NCI-H345 (cell line): ENCODE measurements at places on chromosomes 7 and 10.

- DNase-seq, result no peak
Observed at GRCh38 chr10:20863008-20863407, 34.1 kb downstream of the NEBL start.

- no peak for DNase-seq
Observed at GRCh38 chr7:67438913-67439505, 442.4 kb downstream of the TYW1 start.

DNA sequence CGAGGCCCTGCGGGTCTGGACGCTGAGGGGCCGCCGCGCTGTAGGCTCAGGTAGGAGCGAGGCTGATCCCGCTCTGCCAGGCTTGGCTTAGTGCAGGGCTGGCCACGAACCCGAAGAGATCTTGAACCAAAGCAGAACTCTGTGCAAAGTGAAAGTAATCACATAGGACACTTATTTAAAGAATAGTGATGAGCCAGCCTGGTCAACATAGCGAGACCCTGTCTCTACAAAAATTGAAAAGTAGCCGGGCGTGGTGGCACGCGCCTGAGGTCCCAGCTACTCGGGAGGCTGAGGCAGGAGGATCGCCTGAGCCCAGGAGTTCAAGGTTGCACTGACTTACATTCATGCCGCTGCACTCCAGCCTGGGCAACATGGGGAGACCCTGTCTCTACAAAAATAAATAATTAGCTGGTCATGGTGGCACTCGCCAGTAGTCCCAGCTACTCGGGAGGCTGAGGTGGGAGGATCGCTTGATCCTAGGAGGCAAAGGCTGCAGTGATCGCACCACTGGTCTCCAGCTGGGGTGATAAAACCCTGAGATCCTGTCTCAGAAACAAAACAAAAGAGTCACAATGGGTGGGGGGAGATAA lies 541 bp downstream of the ZSCAN25 start:
- DNase-seq, result peak; percentile 53

GRCh38 chr10:98030991-98031431 lies 590 bp upstream of the CRTAC1 start:
- DNase-seq, result no peak

GRCh38 chr7:35905555-35905954 lies 104.7 kb downstream of the SEPTIN7 start:
- DNase-seq, result no peak

GRCh38 chr10:88946965-88947590 lies 5.5 kb downstream of the ACTA2 start:
- no peak for DNase-seq

- DNase-seq, result no peak
Observed at GRCh38 chr10:66144016-66144415, 781.8 kb upstream of the LRRTM3 start.

DNA sequence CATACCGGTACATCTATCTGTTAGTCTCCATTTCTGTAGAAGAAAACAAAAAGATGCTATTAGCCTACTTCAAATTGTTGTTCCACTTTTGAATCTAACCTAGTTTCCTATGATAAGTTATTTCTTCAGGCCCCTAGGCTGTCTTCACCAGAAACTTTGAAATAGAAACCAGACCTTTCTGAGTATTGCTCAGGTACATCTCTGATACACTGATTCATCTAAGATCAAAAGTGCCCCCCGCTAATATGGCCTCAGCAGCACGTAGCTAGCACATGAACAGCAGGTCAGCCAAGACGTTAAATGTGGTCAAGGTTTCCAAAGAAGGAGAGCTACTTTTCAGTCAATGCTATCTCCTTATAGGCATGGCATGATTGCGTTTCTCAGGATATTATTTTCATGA lies 23.6 kb downstream of the CTAGE6 start:
- no peak for DNase-seq

DNA sequence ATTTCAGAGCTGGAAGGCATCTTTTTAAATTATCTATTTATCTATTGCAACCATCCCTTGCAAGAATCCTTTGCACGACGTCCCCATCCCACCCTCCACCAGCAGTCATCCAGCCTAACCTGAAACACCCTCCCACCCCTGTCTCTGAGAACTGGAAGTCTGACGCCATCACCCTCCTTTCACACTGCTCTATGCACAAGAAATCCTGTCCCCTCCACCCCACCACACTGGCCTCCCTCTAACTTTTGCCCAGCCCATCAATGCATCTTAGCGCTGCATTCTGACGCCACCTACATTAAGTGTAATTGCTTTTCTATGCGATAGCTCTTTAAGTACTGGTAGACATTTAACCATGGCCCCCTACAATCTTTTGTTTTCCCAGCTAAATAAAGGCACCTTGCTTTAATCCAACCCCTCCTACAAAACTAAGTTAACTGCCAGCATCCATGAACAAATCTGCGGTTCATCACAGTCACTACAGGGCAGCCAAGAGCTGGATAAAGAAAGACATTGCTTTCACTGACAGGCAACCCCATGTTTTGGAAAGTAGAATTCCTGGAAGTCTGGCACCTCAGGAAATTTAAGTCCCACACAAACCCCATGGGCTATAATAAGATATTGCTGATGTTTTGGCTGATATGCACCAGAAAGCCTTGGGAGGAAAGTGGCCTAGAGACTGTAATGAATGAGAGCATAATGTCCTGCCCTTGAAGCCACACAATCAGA lies 128.0 kb downstream of the GLI3 start:
- DNase-seq, result no peak

GRCh38 chr10:21524526-21525366 lies 736 bp downstream of the SKIDA1 start:
- DNase-seq, result no peak

GRCh38 chr7:12788591-12788990 lies 101.2 kb downstream of the ARL4A start:
- DNase-seq, result no peak

- no peak for DNase-seq
Observed at GRCh38 chr10:33109788-33110469, 151.9 kb upstream of the ITGB1 start.

DNA sequence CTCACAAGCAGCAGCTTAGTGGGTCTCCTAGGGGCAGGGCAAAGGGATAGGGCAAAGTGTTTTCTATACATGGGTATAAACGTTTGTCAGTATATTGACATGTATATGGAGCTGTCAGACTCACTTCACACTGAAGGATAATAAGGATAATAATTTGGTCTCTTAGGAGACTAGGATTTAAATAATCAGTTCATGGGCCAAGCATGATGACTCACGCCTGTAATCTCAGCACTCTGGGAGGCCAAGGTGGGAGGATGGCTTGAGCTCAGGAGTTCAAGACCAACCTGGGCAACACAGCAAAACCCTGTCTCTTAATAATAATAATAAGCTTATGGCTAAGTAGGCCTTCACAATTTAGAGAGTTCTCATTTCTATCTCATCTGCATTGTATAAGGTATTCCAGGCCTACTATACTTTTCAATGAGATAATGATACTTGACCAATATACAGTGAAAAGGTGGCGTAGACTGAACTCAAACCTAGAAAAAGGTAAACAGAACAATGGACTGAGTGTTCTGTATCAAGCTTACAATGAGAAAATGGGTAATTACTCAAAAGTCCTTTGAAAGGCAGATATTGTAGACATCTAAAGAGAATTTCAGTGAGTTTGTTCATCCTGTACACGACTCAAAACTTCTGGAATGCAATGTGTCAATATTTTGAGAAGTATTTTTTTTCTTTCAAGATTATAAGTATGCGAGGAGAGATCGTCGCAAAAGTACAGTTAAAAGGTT lies 7.0 kb downstream of the GSAP start:
- DNase-seq, result no peak

DNA sequence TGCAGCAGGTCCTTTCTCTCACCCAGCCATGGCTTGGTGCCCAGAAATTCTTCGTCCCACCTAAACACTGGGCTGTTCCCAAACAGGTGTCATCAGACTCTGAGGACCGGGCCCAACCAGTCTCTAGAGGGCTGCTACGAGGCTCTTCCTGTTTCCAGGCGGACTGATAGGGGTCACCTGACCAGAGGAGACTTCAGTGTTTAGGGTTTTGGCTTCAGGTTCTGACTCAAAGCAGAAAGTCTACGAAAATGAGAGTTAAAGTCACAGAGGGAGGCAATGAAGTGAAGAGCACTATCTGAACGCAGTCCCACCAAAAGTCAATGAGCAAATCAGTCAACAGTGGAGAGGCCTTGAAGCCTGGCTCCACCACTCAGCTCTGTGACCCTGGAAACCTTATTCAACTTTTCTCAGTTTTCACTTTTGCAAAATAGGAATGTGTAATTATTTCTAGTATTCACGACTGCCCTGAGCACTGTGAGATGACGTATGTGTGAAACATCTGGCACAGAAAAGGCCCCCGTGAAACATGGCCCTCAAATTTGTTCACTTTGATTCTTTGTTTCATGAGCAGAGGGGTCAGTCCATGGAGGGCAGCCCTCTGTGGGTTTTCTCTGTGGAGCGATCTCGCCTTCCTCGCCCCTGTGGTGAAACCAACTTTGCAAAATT lies 189.9 kb upstream of the PDE1C start:
- peak; percentile 26 for DNase-seq

DNA sequence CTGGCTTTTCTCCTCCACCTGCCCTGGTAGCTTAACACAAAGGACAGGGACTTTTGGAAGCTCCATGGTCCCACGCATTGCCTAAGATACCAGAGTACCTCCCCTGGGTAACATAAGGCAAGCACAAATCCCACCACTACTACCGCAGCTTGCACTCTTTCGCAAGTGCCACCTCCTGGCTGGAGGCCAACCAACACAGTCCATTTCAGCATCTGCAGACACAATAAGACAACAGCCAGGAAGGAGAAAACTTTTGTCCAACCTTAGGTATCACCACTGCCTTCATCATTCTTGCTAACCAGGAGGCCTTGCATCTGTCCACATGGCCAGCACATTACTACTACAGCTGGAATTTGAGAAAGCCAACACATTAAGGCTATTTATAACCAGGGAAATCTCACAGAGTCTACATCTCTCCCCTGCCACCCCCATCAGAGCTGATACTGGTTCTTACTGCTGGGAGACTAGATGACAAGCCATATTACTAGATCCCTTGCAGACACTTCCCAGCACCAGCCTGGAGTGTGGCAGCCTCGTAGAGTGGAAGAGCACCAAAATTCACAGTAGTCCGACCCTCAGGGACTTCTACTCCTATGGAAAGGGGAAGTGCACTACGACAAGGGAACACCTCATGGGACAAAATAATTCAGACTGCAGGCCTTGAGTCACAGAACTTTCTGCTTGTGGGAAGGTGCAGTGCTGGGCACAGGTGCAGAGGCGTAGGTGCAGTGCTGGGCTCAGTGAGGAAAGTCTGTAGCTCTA lies 39.8 kb upstream of the CDK13 start:
- no peak for DNase-seq

- no peak for DNase-seq
Observed at GRCh38 chr7:44157116-44158080, 16.3 kb upstream of the MYL7 start.

DNA sequence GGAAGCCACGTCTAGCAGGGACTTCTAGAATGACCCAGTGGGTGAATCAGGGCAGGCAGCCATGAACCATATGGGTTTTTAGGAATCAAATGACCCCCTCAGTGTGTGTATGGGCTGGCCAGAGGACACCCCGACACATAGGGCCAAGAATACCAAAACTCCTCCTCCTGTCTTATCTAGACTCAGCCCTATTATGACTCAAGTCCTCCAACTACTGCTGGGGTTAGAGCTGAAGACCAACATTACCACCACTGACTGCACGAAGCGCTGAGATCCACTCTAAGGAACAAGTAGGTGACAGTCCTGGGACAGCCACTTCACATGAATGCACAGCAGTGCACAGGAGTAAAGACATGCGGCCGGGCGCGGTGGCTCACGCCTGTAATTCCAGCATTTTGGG lies 11.5 kb upstream of the SVOPL start:
- DNase-seq, result no peak

- DNase-seq, result no peak
Observed at GRCh38 chr10:101367569-101368453, 13.8 kb downstream of the BTRC start.

DNA sequence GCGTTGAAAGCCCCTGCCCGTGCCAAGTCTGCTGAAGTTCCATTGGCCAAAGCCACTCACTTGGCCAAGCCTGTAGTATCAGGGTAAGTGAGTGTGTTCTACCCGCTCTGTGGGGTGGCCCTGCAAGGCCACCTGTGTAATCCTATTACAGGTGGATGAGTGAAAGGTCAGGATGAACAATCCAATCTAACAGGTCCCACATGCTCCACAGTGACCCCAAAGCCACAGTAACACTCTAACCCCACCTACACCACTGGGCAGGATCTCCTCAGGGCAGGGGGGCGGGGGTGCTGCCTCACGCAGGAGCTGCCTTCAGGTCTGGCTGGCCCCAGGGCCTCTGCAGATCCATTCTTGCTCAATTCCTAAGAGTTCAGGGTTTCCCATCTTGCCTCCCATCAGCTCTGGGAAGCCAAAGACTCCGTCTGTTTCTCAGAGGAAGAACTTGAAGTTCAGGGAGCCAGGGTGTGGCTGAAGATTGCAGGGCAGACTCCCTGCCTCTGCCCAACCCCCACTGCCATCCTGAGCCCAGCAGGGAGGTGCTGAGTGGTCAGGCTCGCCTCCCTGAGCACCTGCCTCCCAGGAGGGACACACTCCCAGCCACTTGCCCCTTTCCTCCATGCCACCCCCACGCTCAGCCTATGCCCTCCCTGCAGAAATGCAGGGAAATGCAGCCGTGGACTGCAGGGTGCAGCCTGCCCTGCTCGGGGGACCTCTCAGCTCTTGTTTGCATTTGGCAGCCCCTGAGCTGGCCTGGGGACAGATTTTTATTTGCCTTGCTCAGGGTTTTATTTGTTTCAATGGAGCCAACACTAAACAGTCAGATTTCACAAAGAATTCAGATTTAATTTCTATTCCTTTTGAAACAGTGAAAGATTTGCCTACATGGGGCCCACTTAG lies 9.8 kb upstream of the COMTD1 start:
- no peak for DNase-seq

DNA sequence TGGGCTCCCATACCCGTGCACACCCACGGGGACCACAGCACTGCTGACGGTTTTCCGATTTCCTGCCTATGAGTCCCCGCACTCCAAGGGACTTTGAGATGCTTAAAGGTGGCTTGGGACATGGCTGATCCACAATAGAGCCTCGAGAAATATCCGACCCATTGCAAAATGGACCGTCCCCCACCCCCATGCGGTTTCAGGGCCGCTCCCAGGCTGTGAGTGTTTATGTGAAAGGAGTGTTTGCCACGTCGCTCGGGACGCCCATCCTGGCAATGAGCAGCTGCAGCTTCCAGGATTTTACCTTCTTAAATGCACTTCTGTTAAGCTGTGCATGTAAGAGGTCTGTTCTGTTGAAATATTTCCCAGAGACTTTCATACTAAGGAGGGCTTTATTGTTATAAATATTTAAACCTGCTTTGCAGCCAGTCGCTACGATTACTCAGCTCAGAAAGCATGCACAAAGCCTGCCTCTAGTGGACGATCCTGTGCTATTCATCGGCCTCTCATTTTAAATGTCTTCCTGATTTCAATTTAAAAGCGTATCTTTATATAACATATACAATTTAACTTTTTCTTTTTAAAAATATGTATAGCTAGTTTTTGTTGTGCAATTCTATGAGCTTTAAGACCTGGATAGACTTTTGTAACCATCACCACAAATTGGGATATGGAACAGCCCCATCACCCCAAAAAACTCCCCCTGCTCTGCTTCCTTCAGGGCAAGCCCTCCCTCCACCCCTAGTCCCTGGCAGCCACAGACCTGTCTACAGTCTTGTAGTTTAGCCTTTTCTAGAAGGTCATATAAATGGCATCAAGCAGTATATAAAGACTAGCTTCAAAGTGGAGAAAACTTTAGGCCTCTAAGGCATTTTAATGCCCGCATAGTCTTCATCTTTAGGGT lies 418.3 kb downstream of the PAXIP1 start:
- DNase-seq, result no peak

GRCh38 chr7:136063326-136063666 lies 86.1 kb upstream of the MTPN start:
- no peak for DNase-seq
